ENCODE measurements at places on chromosomes 12 and 14.

GRCh38 chr12:116323406-116324386 lies 46.2 kb upstream of the MED13L start:
- DNase-seq: no peak

DNA sequence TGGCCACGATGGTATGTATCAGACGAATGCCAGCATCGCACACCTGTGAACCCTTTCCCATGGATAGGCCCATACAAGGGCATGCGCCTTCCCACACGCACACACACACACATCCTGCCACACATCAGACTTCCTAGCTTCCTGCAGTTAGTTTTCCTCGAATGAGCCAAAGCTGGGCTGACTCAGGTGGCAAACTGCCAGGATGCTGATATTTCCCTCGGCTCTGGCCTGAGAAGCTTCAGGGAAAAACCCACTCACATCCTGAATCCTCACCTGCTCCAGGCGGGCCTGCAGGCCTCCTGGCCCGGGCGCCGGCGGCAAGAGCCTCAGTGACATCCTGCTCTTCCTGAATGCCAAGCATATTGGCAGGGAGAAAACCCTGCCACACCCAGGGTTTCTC lies 22.4 kb downstream of the CALM1 start:
- DNase-seq: no peak

- no peak for DNase-seq
These were observed 540.1 kb downstream of the VRK1 start for GRCh38 chr14:97337267-97337666.

GRCh38 chr12:107783406-107784376 lies 9.2 kb downstream of the ASCL4 start:
- DNase-seq: no peak

DNA sequence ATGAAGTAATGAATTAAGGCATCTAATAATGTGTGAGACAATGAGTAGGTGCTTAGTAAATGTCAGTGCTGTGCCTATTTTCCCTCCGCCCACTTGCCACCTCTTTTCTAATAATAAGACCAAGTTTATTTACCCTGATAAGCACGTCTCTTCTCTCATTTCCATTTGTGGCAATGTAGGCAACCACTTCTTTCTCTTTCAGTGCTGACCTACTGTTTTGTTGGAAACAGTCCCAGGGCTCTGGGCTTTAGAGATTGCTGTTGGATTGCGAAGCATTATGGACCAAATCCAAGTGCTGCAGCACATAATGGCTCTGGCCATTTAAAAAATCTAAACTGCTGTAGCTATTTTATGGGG lies 141.3 kb upstream of the PLEKHG7 start:
- no peak for DNase-seq

- no peak for DNase-seq
These were observed 6.4 kb upstream of the TC2N start for GRCh38 chr14:91873471-91874415.

- no peak for DNase-seq
These were observed 23.8 kb downstream of the MAP3K9 start for GRCh38 chr14:70785556-70785955.

DNA sequence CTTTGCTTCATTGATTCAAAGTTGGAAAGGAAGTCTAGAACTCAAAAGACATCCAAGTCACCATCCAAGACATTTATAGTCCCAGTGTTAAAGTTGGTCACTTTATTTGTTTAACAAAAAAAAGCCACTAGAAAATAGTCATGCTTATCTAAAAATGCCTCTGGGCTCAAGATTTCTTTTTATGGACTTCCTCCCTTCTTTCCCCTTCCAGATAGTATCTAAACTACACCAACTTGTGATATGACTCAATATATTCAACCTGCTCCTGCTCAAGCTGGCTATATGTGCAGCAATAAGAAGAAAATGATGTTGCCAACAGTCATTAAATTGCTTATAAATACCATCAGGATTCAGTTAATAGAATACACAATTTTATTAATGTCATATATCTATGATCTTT lies 1177.1 kb downstream of the FLRT2 start:
- DNase-seq: no peak

DNA sequence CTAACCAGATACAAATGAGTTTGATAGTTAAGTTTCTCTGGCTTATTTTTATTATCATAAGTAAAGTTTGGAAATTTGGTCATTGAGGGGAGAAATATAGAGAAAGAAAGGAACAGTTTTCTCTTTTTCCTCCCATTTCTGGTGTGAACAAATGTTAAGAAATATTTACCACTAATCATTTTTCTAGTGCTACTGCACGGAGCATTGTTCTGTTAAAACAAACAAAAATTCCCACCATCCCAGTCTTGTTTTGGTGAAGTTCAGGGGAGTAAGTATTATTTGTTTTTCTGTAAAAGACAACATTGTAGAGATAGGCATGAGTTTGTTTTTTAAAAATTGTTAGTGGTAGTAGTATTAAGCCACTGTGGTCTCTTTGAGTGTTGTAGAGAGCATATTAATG lies 135.3 kb downstream of the FGD4 start:
- no peak for DNase-seq

DNA sequence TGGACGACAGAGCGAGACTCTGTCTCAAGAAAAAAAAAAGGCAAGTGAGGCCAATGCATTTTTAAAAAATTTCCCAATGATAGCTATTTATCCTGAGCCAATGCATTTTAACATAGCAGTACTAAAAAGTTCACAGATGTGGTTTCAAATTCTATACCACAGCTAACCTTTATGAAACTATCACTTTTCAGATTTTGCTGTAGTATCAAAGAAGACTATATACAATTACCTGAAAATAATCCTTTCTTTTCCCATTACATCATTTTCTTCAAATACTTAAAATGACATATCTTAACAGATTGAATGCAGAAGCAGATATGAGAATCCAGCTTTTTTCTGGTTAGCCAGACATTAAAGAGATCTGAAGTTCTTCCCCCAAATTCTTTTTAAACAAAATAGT lies 13.2 kb downstream of the ATF7 start:
- DNase-seq: no peak

DNA sequence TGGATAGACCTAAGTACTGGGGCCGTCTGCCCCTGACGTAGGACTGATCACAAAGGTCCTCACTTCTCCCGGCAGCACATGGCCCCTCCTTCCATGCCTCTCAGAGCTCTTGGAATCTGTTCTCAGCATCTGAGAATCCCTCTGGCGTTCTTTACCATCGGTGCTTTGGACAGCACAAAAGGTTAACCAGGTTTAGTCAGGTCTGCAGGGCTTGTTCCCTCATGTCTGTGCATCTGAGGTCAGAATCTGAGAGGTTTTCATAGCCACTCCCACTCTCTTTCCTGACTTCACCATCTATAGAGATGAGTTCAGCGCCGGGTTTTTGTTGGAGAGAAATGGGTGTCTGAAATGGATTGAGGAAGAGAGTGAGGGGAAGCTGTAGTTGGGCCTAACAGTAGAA lies 130.0 kb upstream of the ARHGAP5 start:
- no peak for DNase-seq

DNA sequence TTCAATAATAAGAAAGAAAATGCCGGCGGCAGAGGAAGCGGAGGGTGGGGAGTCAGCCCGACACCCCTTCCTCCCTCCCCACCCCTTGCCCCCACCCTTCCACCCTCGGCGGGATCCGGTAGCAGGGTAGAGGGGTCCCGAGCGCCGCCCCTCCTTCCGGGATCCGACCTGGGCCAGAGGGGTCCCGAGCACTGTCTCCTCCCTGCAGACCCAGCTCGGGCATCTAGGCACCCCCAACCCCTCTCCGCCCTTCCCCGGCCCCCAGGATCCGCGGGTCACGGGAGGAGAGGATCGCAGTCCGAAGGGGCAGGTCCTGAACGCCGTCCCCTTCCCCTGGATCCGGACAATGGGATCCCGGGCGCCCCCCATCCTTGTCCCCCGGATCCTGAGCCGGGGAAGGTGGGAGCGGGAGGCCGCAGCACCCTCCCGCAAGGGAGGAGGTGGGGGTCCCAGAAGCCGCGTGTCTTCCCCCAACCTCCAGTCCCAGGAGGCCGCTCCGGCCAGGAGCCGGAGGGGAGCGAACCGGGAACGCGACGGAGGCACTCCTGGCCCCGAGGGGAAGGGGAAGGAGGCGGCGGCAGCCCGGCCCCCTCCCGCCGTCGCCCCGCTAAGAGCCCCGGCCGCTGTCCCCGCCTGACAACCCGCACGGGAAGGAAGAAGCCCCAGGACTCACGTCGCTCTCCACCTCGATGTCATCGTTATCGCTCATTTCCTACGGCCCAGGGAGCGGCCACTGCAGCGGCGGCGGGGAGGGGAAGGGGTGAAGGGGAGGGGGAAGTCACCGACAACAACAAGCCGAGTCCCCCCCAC lies 481 bp downstream of the MAX start:
- DNase-seq: peak; percentile 15

- DNase-seq: no peak
These were observed 581.1 kb downstream of the SLC16A7 start for GRCh38 chr12:60176891-60177290.

DNA sequence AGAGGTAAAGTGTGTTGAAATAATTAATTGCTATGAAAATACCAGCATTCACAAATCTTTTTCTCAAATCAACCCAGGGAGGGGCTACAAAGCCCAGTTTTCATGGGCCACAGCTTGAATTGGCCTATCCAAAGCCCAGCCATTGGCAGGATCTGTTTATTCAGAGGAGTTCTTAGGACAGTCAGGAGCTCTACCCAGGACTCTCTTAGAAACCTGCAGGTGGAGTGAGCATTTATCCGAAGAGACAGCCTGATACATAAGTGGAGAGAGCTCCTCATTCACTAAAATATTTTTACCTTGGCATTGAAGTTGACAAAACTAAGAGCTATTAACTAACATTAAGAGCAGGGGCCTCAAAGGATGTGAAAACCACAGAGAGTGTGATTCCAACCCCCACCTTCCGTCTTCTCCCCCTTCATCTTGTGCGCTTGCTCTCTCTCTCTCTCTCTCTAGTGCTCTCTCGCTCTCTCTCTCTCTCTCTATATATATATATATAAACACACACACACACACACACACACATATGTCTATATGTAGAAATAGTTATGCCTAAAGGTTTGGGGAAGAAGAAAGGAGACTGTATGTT lies 315.5 kb downstream of the SNAPC1 start:
- peak; percentile 68 for DNase-seq

DNA sequence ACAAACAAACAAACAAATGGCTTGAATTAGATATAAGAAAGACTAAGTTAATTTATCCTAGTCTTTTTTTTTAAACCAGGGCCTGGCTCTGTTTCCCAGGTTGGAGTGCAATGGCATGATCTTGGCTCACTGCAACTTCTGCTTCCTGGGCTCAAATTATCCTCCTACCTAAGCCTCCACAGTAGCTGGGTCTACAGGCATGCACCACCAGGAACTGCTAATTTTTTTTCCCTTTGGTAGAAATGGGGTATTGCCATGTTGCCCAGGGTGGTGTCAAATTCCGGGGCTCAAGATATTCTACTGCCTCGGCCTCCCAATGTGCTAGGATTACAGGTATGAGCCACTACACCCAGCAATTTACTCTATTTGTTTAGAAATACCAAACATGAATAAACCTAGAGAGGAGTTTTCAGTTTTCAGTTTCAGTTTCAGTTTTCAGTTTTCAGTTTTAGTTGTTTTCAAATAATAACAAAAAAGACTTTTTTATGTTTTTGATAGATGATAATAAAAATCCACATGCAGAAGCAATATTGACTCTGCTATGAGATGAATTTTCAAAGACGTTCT lies 817.0 kb downstream of the FLRT2 start:
- DNase-seq: no peak

DNA sequence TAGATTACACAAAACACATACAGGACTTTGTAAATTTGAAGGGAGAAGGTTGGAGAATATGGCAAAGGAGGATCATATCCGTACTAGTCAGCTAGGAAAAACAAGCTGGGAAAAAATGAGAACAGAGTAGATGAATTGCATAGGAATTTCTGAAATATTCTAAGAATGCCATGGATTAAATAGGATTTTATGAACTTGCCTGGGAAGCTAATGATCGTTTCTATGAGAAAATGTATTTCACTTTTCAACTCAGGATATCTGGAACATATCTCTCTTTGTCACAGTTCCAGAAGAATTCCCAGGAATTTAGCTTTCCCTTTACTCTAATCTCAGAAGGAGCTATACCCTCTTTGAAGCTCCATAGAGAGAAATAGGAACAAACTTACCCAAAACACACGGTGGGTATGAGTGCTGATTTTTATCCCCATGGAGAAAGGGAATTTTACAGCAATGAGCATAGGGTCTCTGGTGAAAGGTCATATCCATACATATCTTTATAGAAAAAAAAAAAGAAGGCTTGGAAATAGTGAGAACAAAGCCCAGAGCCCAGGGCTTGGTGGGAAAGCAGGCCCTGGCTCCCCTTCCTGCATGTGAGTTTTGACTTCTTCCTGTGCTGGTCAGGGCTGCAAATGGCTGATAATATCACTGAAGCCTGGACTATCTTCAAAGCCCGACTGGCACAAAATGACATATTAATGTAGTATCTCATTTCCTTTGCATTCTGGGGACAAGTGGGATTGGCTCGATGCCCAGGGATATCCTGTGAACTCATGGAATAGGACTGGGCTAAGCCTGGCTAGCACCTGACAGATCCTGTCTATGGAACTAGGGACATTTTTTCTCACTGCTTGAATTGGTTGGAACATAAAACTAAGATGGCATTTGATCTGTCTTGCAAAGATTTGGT lies 136.3 kb downstream of the AEBP2 start:
- no peak for DNase-seq

GRCh38 chr12:3236345-3237187 lies 159.4 kb downstream of the TSPAN9 start:
- peak; percentile 57 for DNase-seq

GRCh38 chr14:57290751-57291150 lies 22.0 kb downstream of the AP5M1 start:
- DNase-seq: no peak

GRCh38 chr12:112236386-112236785 lies 111.0 kb downstream of the TRAFD1 start:
- DNase-seq: no peak

DNA sequence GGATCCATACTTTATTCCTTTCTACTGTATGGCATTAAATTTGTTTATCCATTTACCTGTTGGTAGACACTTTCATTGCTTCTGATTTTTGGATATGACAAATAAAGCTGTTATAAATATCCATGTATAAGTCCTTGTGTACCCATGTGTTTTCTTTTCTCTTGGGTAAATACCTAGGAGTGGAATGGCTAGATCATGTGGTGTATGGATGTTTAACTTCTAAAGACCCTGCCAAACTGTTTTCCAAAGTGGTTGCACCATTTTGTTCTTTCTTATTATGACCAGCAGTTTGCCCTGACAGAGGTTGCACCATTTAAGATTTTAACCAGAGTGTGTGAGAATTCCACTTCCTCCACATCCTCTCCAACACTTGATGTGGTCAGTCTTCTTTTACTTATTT lies 6.0 kb upstream of the DAZAP2 start:
- no peak for DNase-seq

DNA sequence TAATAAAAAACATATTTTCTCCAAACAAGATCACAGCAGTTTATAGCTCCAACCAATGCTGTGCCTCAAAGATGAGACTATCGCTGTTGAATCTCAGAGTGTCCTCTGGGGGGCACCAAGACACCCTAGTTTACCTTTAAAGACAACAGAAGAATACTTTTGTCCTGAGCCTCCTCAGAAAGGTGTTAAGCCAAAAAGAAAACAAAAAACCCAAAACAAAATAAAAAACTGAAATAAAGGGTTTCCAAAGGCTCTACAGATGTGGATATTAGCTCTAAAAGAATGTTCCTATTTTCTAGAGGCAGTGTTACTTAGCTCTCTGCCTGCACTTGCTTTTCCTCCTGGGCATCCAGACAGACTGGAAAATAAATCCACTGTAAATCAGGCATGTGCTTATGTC lies 86.9 kb upstream of the TTC7B start:
- DNase-seq: peak; percentile 37

All from WERI-Rb-1 (cell line).